ENCODE measurements at places on chromosomes 16 and 17. TPM values are rescaled to one million over a fixed set of nuclear protein-coding genes. Genes with fewer than 3 reads are reported as not detected.

DNA sequence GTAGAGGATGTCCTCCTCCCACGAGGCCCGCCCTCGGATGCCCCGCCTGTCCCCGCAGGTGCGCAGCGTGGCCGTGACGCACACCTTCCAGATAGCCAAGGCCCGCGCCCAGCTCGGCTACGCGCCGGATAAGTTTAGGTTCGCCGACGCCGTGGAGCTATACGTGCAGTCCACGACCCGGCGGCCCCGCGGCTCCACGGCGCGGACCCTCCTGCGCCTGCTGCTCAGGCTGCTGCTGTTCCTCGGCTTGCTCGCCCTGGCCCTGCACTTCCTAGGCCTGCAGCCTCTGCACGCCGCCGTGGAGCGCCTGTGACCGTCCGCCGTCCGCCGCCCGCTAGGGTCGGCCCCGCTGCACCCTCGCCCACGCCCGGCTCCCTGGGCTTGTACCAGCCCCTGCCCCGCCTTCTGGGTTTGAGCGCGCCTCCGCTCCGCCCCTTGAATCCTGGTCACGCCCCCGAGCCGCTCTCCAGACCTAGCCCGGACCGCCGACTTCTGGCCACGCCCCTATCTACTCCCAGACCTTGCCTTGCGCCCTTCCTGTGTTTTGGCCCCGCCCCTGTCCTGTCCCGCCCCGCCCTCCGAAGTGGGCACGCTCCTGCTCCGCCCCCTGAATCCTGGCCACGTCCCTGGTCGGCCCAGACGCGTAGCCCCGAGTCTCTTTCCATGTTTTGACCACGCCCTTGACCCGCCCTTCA, 15.8 kb upstream of the EEF2K start:
- peak; percentile 78 for DNase-seq

CCL13 gene
- 3.5 TPM for total RNA-seq

- no peak for DNase-seq
Observed at GRCh38 chr17:38333635-38334295, 10.0 kb downstream of the GPR179 start.

- no peak for DNase-seq
Observed at GRCh38 chr17:2794111-2794803, 2.0 kb upstream of the RAP1GAP2 start.

CTNS gene
- total RNA-seq = 7.2 TPM
